NCI-H2081 (cell line): ENCODE measurements at places on chromosomes 1 and 21.

DNA sequence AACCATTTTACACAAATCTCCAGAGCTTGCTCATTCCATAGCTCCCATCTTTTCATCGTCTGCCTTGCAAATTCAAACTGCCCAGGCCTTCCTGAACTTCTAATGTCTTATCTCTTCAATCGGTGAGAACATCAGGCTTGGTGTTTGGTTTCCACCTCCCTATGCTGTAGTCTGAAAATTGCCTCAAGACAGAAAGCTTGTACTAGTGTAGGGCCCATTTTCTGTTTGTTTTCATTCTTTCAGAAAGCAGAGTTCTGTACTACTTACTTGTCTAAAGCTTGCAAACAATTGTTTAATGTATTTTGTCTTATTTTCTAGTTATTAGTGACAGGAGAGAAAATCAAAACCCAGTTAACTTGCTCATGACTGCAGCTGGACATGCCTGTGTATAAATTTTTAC is 16.8 kb downstream of the HOOK1 start:
- no peak for DNase-seq

DNA sequence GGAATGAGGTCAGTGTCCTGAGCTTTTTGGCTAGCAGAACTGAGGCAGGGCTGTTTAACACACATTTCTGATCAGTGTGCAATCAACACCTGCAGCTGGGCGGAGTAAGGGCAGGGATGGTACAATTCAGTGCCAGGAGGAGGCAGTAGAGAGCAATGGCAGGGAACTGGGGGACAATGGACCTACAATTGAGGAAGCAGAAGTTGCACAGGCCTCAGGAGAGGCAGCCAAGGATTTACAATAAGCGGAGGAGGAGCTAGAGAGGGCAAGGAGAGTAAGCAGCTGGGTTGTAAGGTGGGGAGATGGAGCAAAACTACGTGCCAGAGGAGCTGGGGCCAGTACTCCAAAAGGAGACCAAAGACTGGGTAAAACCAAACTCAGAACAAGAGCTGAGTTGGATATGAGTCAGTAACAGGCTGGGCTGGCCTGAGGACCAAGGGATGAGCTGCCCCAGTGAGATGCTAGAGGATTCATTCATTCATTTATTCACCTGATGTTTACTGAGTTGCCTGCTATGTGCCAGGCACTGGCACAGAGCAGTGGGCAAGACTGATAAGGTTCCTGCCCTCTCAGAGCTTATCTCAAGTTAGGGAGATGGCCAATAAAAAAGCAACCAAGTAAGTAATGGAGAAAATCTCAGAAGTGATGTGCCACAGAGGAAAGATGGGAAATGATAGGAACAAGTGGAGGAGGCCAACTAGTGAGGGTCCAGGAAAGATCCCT is 10.4 kb upstream of the GALE start:
- DNase-seq: peak; percentile 18

- no peak for DNase-seq
Observed at GRCh38 chr1:46522969-46523320, 28.5 kb downstream of the KNCN start.

DNA sequence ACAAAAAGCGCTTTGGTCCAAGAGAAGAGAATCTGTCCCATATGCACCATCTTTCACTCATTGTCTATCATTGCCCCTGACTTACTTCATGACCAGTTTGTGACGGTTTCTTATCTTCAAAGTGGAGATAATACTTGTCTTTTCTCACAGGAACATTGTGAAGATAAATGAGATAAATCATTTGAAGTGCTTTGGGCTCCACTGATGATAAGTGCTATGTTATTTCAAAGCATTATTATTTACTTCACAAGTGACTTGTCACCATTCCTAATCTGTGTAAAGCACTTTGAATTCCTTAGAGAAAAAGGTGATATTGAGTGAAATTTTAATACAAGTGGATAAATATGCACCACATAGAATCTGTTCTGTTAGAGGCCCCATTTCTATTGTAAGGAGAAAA is 731.6 kb upstream of the PTBP2 start:
- DNase-seq: no peak

GRCh38 chr1:70866542-70867264 is 180.9 kb downstream of the PTGER3 start:
- no peak for DNase-seq

GRCh38 chr1:69491416-69491815 is 76.3 kb upstream of the LRRC7 start:
- DNase-seq: no peak

- no peak for DNase-seq
Observed at GRCh38 chr1:232921381-232921780, 29.0 kb upstream of the NTPCR start.

DNA sequence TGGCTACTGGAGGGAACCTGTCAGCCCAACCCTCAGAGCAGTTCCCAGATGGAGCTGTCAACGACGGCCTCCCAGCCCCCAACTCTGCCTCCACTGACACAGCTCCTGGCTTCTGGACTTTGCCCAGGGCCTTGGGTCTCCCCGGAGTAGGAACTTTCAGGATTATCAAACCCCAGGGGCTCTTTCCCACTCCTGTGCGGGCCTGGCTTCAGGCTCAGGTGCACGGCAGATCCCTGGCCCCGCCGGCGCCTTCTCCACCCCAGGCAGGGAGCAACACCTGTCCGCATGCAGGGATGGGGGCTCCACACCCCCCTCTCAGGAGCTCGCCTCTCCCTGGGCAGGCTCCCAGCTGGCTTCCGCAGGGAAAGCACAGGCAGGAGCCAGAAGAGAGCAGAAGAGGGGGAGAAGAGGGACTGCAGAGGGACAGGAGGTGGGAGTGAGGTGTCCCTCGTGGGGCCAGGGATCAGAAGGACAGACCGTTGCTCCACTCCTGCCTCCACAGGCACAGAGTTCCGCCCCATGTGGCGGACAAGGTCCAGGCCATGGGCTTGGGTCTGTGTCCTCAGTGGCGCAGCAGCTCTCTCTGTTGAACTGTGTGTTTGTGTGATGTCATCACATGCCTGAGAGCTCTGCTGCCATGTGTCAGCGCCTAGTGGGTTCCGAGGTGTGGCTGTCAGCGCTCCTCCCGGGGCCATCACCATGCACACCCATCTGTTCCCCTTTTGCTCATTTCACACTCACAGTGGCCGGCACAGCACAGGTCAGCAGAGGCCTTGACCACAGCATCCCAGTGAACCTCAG is 107.7 kb downstream of the PDE9A start:
- DNase-seq: no peak

- DNase-seq: no peak
Observed at GRCh38 chr21:31414263-31415000, 70.4 kb upstream of the TIAM1 start.

GRCh38 chr1:241485145-241485544 is 34.4 kb downstream of the FH start:
- no peak for DNase-seq

DNA sequence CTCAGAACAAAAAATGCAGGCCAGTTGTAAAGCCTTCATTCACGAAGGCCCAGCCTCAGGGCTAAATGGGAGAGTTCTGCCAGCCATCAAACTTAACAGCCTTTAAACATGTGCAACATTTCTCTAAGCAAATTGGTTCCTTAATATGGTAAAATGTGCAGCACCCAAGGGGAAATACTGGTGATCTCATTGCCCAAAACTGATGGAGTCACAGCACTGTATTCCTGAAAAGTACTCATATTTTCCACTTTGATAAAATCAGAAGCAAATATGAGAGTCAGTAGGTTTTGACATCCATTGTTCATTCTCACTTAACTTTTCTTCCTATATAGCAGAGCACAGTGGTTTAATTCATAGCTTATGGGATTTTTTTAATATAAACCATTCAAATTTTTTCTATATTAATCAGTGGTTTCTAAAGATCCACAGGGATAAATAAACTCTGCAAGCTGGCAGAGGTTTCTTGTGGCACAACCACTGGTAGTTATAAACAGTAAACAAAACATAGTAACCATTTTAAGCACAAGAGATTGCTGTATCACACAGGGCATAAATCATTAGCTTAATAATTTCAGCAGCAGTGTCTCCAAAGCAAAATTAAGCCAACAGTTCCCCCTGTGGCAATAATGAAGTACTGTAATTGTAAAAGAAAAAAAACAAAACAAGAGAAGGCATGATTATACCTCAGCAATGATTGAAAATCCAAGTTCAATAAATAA is 106.9 kb upstream of the LYPLAL1 start:
- DNase-seq: peak; percentile 20

DNA sequence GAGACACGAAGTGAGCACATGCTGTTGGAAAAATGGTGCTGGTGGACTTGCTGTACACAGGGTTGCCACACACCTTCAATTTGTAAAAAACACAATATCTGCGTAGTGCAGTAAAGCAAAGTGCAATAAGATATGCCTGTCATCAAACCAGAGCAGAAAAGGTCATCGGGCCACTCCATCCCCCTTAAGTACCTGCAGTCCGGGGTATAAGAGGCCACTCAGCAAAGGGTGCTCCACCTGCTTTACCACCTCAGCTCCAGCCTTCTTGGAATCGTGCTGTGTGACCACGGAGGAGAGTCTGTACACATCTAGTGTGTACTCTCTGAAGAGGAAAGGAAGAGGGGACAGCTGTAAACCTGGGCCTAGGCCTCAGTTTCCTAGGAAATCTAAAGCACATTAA is 10.9 kb downstream of the YARS1 start:
- DNase-seq: no peak

- peak; percentile 76 for DNase-seq
Observed at GRCh38 chr1:110185181-110185580, 24.9 kb upstream of the KCNC4 start.

- DNase-seq: no peak
Observed at GRCh38 chr1:114609026-114609425, 27.6 kb upstream of the BCAS2 start.

- DNase-seq: no peak
Observed at GRCh38 chr1:160124705-160125478, 9.3 kb downstream of the ATP1A2 start.

DNA sequence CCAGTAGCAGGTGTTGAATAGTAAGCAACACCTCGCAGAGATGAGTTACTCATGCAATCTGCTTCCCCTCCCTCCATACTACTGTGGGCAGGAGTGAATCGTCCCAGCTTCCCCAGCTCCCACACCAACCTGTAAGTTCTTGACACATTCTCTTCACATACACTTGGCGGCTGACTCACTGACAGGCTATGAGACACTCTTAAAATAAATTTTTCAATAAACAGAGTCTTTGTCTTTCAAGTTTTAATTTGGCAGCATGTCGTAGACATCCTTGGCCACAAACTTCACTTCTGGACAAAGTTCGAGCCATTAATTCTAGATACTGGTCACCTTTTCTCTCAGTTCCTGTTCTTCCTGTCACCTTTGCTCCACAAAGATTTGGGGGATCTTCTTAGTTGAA is 290.7 kb downstream of the TM2D1 start:
- no peak for DNase-seq

DNA sequence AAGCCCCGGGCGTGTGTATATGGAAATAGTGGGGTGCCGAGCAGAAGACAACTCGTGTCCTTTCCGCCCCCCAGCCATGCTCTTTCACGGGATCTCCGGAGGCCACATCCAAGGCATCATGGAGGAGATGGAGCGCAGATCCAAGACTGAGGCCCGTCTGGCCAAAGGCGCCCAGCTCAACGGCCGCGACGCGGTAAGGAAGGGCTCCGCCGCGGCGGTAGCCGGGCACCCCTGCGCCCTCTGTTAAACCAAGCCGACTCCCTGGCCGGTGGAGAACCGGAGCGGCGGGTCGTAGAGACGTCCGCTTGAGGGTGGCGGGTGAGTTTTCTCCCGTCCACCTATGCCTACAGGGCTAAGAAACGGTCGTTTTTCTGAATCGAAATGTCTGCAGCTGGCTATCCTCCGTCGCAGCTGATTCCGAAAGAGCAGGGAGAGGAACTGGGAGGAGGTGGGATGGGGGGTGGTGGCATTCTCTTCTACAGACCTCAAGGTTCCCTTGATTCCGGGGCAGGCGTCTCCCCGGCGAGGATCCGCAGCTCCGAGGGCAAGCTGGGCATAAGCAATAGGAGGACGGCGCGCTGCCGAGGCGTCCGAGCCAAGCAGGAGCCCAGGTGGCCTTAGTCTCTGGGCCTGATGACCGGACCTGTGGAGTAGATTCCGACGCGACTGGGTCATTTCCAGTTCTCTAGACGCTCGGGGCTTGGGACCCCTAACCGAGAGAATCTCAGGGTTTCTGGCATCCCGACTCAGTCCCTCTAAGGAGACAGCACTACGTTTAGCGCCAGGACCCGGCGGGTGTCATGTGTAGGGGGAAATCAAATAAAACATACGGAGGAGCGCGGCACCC is 856 bp downstream of the LHX9 start:
- no peak for DNase-seq

- peak; percentile 82 for DNase-seq
Observed at GRCh38 chr1:184805667-184806295, 51.1 kb upstream of the EDEM3 start.

- DNase-seq: no peak
Observed at GRCh38 chr21:34100790-34101189, 27.4 kb downstream of the MRPS6 start.

DNA sequence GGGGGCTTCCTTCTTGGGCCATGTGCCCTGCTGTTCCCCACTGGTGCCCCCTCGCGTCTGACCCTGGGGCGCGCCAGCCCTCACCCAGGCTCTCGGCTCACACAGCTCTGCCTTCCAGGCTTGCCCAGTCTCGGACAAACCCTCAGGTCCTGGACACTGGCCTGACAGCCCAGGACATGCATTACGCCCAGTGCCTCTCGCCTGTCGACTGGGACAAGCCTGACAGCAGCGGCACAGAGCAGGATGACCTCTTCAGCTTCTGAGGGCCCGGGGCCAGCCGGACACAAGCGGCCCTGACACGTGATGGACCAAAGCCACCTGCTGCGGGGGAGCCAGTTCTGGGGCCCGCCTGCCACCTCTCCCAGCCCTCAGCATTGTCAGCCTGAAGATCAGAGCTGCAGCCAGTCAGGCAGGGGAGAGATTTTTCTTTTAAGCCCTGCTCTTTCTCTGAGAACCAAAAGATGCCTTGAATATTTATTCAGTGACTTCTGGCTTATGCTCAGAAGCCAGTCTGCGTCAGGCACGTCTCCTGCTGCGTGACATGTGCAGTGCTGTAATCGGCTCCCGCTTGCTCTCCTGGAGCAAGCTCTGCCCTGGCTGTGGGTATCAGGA is 23.4 kb downstream of the LDLRAP1 start:
- DNase-seq: no peak

- no peak for DNase-seq
Observed at GRCh38 chr1:27523337-27524020, 33.5 kb upstream of the WASF2 start.

DNA sequence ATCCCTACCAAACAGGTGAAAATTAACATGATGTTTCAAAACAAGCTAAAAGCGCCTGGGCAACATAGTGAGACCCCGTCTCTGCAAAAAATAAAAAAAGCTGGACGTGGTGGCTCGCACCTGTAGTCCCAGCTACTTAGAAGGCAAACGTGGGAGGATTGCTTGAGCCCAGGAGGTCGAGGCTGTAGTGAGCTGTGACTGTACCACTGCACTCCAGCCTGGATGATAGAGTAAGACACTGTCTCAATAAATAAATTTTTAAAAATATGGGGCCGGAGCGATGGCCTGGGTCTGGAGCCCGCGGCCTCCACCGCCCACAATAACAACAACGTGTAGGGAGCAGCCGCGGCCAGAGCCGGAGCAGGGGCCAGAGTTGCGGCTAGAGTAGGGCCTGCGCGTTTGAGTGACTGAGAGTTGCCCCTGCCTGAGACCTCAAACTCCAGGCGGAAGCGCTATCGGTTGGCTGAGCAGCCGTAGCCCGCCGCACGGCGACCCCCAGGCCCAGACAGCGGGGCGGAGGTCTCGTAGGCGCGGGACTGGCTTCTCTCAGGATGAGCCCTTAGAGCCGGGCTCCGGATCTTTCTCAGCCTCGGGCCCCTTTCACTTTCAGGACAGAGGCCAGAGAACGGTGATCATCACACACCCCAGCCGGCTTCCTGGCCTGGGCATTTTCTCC is 41.4 kb downstream of the ZMYM1 start:
- DNase-seq: no peak
